ENCODE measurements at places on chromosomes 3 and 15.
A peak's percentile ranks its signal among the peaks of the same experiment; 100 is the strongest.

GRCh38 chr3:10623578-10624275 is 118.3 kb upstream of the ATP2B2 start:
- no peak for DNase-seq

- no peak for DNase-seq
These were observed 930.3 kb downstream of the NTRK3 start for GRCh38 chr15:87326269-87326668.

DNA sequence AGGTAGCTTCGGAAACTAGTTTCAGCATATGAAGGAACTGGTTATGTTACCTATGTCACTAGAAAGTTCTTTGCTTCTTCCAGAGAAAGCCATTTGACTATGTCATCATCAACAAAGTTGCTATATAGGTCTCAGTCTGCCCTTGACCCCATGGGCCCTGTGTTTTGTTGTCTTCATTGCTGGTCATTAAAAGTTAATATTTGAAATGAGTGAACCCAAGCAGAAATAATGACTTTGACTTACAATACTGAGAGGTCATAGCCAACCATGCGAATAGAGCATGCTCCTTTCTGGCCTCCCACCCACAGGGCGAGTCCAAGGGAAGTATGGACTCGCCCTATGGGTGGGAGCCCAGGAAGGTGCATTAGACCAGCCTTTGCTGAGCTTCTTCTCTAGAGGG is 40.9 kb downstream of the APH1B start:
- DNase-seq, result no peak

GRCh38 chr15:83036253-83036652 is 24.8 kb upstream of the C15orf40 start:
- no peak for DNase-seq

- no peak for DNase-seq
These were observed 44.0 kb downstream of the SYNM start for GRCh38 chr15:99148851-99149276.

DNA sequence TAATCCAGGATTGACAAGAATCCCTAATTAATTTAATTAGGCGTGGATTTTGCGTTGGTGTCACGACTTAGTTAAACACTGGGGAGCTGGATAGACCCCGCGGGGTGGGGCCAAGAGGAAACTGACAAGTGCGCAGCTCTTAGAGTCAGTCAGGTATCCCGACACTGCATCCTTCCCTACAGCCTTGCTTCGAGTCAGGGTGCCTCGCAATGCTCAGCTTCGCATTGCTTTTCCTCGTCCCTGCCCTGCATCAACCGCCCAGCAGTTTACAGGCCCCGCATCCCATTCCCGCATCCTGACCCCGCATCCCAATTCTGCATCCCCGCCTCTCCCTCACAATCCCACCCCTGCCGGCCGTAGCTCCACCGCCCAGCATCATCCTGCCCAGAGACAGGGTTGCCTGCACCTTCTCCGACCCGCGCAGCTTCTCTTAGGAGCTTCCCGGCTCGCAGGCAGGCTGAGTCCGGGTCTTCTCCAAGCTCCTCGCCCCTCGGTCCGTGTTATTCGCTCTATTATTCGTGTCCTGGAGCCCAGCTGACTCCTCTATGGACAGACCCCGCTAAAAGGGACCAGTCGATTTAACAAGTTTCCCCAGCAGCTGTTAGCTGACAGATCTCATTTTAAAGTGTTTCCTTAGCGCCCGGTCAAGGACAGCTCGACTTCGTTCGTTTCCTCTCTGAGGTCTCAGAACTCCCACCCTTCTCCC is 699 bp upstream of the SHOX2 start:
- DNase-seq, result no peak

DNA sequence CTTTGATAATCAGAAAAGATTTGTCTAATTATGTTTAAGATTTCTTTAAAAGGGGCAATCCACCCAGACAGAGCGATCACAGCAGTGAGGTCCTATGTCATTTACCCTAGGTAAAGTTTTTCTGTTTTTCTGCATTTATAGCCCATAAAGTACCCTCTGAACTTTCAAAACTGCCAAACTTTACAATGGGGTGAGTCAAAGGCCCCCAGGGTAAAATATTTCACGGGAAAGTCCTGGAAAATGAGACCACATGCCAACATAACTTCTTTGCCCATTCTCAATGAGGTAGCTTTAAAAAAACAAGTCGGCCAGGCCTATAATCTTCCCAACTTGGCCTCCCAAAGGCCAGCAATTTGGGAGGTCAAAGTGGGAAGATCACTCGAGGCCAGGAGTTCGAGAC is 53.0 kb downstream of the SUCLG2 start:
- no peak for DNase-seq

- DNase-seq, result no peak
These were observed 155.2 kb upstream of the UBE2E1 start for GRCh38 chr3:23650371-23651140.

DNA sequence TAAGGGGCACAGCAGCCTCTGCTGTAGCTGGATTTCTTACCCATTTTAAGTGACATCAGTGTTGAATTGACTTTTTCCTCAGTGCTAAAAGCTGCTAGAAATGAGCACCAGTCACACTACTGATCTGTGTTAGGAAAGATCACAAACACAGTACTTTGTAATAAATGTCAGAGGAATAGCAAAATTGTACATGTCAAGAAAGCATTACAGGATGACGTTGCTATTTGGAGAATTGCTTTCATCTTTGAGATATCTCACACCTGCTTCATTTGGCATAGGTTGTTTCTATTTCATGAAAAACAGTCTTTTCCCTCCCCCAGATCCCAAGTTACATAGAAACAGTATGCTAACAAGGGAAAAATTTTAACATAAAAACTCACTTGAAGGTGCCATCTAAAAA is 77.8 kb downstream of the SLC25A26 start:
- no peak for DNase-seq

DNA sequence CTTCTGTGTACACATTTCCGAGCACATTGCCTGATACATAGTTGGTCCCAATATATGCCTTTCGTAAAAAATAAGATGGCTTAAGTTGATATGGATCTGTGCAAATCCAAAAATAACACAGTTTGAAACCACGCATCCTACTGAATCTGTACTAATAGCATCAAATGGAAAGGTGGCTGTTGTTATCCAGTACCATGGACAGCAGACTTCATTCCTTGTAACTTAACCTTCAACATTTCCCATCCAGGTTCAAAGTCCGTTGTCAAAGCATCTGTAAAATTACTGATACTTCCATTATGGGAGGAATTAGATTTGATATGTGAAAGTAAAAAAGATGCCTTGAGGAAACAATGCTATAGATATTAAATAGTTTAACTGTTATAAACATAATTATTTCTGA is 65.5 kb upstream of the C3orf49 start:
- DNase-seq, result peak; percentile 1

DNA sequence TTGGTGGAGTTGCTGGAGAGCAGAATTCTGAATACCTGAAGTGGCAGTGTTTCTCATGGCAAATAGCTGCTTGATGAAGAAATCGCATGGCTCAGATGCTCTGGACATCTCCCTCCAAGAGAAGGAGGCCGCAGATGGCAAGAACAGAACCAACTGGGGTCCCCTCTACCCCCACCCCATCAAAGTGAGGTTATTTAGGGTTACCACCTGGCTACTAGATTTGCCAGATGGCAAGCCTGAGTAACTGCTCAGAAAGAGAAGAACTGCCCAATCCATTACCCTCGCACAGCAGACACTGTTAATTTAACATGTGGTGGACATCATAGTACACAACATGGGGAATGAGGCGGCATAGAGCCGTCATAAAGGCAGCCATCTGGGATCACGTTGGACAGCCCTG is 30.5 kb upstream of the LIPC start:
- no peak for DNase-seq

DNA sequence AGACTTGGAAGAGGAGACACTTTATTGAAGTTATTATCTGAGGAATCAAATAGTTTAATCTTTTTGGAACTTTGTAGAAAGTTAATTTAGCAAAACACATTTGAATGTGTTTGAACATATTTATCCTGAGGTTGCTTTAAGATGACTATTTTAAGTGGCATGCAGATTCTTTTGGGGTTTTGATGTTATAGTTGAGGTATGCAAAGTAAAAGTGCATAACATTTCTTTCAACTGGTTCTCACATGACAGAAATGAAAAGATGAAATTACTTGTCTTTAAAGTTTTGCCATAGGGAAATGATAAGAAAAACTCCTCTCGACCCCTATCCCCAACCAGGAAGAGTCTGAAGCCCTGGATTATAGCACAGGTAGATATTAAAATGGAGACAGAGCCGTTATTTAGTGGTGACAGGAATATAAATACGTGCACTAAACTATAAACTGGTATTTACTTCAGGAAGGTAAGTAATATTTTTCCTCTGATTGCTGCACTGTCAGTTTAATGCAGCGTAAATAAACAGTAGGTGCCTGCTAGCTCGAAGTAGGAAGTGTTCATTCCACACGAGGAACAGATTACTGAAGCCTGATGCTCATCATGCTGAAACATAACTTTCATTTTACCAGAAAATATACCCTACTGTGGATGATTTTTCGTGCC is 15.1 kb upstream of the SATB1 start:
- no peak for DNase-seq

DNA sequence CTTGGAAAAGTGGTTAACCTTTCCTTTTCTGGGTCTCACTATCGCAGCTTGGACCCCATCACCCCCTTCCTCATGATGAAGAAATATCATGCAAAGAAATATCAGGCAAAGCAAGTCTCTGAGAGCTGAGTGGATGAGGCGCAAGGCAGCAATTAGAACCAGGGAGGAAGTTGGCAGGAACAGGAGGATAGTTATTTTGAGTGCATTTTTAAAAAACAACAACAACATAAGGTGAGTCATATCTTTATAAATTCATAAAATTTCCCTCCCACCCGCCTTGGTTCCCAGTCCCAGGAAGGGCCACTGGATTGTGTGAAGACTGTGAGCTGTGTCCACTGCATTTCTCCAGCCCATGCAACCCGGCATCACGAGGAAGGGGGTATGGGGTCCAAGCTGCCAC is 316.9 kb upstream of the TLE3 start:
- DNase-seq, result no peak

- DNase-seq, result no peak
These were observed 16.6 kb downstream of the EAF1 start for GRCh38 chr3:15443826-15444524.

DNA sequence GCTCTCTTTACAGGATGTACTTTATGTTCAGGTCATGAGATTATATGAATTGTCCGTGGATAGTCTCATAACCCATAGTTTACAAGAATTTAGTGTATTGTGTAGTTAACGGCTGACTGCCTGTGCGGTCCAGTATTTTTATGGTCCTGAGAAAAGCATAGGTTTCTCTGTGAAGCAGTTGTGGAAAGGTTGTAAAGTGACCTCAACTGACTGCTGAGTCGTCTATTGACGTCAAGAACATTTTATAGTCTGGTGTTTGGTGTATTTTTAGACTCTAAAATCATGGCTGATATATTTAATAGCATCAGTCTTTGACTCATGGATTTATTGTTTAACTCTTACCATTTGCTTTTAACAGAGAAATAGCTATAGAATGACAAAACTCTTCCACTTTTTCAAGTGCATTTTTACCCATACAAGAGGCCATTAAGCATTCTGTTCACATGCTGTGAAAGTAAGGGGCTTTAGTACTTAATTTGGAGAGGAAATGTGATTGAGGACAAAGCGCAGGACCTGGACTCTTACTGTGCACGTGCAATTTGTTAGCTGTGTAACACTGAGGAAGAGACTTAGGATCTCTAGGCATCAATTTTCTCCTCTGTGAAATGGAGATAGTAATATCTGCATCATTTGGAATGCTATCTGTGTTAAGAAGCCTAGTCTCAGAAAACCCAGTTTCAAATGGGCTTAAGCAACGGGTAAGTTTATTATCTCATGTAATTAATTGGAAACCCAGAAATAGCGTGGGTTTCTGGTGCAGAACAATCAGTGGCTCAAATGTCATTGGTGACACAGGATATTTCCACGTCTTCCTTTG is 240.8 kb downstream of the NFKBIZ start:
- DNase-seq, result no peak

- DNase-seq, result no peak
These were observed 359.3 kb downstream of the PLOD2 start for GRCh38 chr3:145801696-145802095.

GRCh38 chr3:12854565-12854964 is 13.2 kb upstream of the RPL32 start:
- no peak for DNase-seq

DNA sequence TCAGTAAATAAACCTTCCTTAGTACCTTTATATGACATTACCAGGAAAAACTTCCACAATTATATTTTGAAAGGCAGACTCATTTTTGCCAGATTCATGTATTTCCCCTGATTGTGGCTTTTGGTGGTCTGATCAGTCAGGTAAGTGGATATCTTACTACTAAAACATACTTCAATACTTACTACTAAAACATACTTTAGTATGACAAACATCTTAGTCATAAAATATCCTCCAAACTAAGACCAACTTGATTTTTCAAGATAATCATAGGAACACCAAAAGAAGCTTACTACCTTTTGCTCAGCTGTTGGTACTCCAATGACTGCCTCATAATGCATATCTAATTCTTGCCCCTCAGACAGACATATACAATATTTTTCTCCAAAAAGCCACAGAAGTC is 9.3 kb downstream of the TJP1 start:
- no peak for DNase-seq

GRCh38 chr15:69860321-69860720 is 237.4 kb downstream of the TLE3 start:
- DNase-seq, result no peak

- DNase-seq, result no peak
These were observed 34.1 kb upstream of the HACD2 start for GRCh38 chr3:123618768-123619484.

DNA sequence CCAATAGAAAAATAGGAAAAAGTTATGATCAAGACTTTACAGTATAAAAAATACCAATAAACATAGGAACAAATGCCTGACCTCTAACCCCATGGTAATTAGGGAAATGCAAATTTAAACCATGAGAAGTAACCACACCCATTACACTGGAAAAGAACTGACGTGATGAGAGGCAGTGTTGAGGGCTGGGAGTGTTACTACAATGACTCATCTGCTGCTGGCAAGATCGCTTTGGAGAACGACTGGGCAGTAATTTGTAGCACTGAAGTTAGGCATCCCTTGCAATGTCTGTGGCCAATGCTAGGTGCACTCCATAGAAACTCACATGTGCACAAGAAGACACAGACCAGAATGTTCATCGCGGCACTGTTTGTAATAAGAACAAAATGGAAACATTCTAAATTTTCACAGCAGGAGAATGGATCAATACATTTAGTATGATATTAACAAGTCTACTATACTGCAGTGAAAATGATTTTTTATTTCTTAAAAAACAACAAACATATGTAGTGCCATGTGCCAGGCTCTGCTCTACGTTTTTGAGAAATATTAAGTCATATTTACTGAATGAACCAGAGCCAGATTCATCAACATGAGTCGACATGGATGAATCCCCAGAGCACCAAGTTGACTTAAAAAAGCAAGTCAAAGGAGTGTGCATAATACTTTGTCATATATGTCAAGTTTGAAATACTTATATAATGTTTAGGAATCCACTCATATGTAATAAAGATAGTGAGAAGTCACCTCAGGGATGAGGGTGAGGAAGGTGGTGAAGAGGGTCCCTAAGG is 37.6 kb upstream of the EPHB3 start:
- no peak for DNase-seq
